Astrocyte of the hippocampus (primary cell): ENCODE measurements at places on chromosomes 2 and 18.
A peak's percentile ranks its signal among the peaks of the same experiment; 100 is the strongest.

DNA sequence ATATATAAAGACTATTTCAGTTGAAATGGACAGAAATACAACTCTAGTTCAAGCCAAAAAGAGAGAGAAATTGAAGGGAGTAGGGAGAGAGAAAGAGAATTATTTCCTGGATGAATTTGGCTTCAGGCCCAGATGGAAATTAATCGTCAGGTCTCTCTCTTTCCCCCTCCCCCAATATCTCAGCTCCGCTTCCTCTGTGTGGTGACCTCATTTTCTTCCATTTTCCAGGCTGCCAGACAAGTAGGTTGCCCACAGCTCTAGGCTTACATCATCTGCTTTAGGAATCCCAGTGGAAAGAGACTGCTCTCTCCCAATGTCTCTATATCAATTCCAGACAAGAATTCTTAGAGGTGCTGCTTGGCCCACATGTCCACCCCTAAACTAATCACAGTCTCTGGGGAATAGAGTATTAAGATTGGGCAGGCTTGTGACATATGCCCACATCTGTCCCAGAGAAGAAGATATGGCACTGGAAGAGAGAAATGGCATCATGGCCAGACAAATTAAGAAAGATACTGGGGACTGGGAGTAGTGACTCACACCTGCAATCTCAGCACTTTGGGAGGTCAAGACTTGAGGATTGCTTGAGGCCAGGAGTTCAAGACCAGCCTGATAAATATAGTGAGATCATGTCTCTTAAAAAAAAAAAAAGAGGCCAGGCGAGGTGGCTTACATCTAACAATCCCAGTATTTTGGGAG, 37.2 kb upstream of the CFAP36 start:
- DNase-seq, result peak; percentile 65

DNA sequence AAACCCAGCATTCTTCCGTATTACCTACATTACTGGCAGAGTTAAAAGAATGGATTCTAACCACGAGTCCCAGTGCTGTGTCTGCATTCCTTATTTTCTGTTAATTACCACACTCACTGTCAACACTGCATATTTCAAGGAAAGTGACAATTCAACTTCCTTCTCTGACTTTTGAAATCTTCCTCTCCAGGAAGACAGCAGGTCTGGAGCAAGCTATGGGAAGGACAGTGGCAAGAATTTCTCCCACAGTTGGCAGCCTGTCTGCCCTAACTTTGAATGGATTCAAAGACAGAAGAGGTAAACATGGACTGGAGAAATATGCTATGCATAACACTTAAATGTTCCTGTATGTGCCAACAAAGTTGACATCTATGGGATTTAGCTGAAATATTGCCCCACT, 700.5 kb upstream of the CHAC2 start:
- DNase-seq, result peak; percentile 13

GRCh38 chr2:20543469-20544152, 96.7 kb downstream of the RHOB start:
- DNase-seq, result no peak

DNA sequence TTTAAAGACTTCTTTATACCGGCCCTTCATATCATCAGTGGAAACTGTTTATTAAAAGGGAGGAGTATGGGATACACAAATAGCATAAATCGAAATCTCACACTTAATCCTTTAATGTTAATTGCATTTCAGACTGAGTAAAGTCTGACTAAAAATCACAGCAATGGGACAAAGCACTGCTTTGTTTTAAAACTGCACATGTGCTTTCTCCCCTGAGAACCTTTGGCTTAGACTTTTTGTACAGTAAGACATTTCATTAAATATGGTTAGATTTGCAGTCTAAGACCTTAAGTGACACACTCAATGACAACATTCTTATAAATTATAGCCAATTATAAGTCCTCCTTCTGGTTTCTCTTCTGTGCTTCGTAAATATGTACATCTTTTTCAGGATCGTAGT, 12.5 kb downstream of the METTL21A start:
- DNase-seq, result no peak

- no peak for DNase-seq
These were observed 42.1 kb upstream of the SNED1 start for GRCh38 chr2:240956171-240956934.

GRCh38 chr2:217231212-217231611, 371.3 kb upstream of the TNP1 start:
- DNase-seq, result no peak

GRCh38 chr2:79086255-79086654, 1.5 kb downstream of the REG1B start:
- no peak for DNase-seq

DNA sequence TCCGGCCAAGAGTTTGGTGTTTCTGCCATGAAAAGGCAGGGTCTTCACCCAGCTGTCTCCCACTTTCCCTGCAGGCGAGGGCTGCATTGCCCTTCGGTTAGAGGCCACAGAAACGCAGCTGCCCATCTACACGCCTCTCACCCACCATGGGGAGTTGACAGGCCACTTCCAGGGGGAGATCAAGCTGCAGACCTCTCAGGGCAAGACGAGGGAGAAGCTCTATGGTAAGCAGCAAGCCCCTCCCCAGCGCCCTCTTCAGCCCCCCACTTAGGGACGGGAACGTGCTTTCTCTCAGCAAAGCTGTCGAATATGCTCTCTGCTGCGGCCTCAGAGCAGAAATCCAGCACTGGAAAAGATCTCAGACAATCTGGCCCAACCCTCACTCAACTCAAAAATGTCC, 57.7 kb upstream of the ATG16L1 start:
- DNase-seq, result no peak

- DNase-seq, result no peak
These were observed 125.3 kb upstream of the ITGB6 start for GRCh38 chr2:160325418-160325817.

DNA sequence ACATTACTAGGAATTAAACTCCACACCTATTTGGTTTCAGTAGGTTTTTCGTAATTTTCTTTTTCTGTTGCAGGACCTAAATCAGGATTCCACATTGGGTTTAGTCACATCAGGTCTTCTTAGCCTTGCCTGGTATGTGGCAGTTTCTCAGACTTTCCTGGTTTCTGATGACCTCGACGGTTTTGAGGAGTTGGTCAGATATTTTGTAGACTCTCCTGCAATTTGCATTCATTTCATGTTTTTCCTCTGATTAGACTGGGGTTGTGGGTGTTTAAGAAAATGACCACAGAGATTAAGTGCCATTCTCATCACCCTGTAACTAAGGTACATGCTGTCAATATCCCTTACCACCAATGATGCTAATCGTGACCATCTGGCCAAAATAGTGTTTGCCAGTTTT, 97.3 kb upstream of the ST6GAL2 start:
- peak; percentile 55 for DNase-seq

DNA sequence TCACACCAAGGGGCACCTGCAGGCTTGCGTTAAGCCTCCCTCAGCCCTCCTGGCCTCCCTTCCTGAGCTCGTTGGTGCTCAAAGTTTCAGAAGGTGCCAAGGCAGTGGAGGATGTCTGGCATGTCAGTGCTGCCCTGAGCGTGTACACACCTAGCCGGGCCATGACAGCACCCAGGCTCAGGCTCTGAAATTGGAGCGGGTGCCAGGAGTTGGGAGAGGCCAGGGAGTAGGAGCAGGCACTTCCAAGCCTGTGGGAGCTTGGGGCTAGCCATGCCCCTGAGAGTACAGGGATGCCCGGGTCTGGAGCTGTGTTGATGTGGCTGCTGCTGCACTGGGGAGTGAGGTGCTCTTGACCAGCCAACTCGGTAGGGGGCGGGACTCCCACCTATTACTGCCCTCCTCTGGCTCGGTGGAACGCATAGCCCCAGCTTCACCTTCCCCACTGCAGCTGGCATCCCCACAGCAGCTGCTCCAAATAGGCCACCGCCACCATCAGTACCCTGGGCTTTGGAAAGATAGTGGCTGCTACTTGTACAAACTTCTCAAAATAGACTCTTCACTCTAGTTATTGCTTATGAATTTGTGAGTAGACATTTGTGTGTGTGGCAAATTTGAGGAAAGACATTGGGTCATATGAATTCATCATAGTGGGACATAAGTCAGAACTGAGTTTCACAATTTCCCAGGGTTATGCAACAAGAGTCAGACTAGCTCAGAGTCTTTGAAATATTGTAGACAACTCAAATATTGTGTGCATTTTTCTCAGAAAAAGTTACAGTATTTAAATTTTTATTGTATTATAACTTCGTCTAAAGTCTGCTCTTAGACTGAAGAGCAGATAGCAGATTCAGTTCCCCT, 6.8 kb upstream of the PCARE start:
- DNase-seq, result no peak

DNA sequence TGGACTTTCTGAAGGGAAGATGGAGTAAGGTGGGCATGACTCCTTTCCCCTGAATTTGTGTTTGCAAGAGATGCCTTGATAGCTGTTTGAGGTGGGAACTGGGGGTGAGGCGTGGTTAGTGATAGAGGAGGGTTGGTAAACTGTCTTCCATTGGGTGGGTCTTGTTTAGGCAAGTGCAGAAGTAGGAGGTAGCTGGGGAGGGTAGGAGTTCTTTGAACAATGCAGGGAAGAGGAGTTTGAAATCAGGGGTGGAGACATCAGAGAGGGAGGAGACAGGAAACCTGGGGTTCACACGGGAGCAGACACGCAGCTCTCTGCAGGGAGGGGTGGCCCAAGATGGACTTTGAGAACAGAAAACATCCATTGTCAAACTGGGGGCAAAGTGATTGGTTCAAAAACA, 267.1 kb downstream of the TSN start:
- DNase-seq, result no peak

GRCh38 chr2:238130696-238131628, 7.5 kb upstream of the KLHL30 start:
- no peak for DNase-seq

- peak; percentile 59 for DNase-seq
These were observed 96.4 kb downstream of the DTNA start for GRCh38 chr18:34806527-34806926.

- no peak for DNase-seq
These were observed 238.1 kb upstream of the NXPH2 start for GRCh38 chr2:139018252-139018651.

- DNase-seq, result no peak
These were observed 207.8 kb downstream of the MYT1L start for GRCh38 chr2:2123238-2123637.

- no peak for DNase-seq
These were observed 72.7 kb upstream of the MAP3K20 start for GRCh38 chr2:173002751-173003541.

DNA sequence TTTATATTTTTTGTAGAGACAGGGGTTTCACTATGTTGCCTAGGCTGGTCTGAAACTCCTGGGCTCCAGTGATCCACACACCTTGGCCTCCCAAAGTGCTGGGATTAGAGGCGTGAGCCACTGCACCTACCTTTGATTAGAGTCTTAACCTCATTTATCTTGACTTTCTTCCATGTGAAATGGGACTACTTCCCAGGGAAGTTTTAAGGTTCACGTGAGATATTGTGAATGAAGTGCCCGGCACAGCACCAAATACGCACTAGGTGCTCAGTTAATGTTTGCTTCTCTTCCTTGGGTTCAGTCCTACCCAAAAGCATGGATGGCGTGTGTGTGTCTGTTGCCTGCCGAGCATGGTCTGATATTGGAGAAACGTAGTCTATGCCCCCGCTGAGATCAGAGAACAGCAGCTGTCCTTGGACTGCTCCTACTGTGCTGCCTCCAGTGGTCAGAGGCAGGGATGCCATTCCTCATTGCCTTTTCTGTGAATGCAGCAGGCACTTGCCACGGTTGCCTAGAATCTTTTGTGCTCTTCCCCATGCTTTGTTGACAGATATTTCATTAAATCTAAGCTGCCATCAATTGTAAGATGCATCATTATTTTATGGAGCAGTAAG, 12.3 kb upstream of the TFCP2L1 start:
- peak; percentile 52 for DNase-seq

- no peak for DNase-seq
These were observed 102.7 kb downstream of the ZNF516 start for GRCh38 chr18:76392349-76392748.

DNA sequence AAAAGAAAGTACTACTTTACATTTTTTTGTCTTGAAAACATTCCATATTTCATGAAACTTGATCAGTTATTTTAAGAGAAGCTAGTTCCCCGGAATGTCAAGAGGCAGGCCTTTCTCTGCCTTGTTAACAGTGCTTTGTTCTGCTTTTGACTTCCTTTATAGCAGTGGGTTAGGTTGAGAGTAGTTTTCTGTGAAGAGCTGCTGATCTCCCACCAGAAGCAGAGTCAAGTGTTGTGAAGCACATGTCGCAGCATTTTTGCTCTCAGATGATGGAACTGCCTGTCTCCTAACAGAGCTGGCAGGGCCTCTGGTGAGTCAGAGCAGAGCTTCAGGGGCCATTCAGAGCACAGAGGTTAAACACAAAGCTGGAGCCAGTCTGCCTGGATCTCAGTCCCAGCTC, 871.8 kb downstream of the SLC4A3 start:
- DNase-seq, result peak; percentile 69

GRCh38 chr18:48203961-48204666, 205.1 kb downstream of the ZBTB7C start:
- no peak for DNase-seq

DNA sequence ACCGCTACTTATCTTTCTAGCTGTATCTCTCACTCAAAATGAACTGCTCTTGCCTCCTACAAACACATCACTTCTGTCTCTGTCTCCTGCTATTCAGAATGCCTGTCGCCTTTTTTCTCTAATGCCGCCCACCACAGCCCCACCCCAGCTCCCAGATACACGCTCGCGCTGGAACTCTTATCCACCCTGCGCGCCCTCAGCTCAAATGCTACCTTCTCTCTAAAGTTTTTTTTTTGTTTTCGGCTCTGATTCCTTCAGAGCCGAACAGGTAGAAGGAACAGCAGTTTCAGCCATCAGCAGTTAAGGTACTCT, 3.9 kb upstream of the SOS1 start:
- no peak for DNase-seq

GRCh38 chr18:22324191-22325131, 93.3 kb downstream of the CTAGE1 start:
- DNase-seq, result peak; percentile 71

DNA sequence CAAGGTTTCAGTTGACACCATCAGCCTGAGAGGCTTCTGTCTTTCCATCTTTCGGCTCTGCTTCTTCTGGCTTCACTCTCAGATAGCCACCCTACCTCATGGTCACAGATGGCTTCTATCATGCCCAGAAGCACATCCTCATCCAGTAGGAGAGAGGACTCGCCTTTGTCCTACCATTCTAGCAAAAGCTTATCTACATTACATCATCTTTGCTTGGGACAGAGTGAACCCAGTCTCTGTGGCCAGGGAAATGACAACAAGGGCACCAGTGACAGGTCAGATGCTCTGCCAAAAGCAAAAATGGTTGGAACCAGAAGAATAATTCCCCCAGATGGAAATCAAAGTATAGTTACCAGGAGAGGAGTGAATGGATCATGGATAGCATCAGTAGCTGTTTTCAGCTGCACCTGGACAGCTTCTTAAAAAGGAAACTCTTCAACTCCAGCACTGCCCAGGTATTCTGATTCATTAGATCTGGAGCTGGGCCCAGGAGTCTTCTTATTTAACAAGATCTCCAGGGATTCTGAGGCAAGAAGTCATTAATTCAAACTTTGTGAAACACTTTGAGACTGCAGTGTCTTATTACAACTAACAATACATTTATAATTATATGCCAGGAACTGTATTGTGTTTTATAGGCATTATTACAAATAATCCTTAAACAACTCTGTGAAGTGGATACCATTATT, 257.7 kb upstream of the UBE2E3 start:
- DNase-seq, result peak; percentile 58

GRCh38 chr2:24771061-24771460, 22.1 kb downstream of the PTRHD1 start:
- no peak for DNase-seq
